Activated T-cell treated with anti-CD3 and anti-CD28 coated beads for 4 hours (primary cell): ENCODE measurements at places on chromosomes 5 and 9.

GRCh38 chr5:105230516-105231157 is 1668.0 kb upstream of the NUDT12 start:
- no peak for DNase-seq

DNA sequence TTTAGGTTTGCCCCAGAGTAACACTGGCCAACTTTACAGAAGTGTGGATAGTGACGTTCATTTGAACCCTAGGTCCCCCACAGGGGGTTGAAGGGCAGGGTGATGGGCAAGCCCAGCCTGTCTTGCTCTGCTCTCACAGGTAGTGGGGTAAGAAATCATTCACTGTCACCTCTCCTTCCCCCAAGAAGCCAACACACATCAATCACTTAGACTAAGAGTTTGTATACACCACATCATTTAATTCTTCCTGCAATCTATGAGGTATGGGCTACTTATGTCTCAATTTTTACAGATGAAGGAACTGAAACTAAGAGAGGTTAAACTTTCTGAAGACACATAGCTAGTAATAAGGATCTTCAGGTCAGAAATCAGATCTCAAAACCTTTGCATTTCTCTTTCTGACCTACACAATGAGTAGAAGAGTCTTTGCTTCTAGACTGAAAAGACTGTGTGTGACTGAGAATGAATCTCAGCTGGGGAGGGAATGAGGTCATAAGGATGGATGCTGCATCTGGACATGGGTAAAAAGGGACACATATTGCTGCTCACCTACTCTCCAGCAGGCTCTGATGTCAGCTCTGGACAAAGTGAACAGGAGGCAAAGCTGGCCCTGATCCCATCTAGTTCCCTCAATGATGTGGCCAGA is 81.0 kb upstream of the EQTN start:
- DNase-seq, result no peak

DNA sequence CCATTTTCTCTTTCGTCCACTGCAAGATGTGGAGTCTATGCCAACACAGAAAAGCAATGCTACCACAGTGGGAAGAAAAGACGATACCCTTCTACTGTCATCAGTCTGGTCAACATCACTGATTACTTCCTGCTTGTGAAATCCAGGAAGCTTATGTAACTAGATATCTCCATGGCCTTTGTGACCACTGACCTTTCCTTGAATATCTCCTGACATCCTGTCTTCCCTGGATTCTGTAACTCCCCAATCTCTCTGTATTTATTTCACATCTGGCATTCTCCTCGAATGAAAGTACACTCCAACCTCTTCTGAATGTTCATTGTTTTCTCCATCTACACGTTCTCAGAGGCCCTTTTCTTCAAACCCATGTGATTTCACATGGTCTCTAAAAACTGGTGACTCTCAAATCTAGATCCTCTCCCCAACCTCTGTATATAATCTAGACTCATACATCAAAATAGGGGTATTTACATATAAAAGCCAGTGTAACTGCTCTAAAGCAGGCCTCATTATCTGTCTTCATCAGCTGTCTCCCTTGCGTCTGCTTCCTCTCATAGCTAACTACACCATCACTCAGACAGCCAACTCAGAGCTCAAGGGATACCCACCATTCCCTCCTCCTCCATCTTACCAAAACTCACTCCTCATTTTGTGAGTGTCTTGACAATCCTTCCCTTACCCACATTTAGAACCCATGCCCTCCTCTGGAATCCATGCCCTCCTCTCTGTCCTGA is 156.8 kb downstream of the SEMA5A start:
- DNase-seq, result no peak

DNA sequence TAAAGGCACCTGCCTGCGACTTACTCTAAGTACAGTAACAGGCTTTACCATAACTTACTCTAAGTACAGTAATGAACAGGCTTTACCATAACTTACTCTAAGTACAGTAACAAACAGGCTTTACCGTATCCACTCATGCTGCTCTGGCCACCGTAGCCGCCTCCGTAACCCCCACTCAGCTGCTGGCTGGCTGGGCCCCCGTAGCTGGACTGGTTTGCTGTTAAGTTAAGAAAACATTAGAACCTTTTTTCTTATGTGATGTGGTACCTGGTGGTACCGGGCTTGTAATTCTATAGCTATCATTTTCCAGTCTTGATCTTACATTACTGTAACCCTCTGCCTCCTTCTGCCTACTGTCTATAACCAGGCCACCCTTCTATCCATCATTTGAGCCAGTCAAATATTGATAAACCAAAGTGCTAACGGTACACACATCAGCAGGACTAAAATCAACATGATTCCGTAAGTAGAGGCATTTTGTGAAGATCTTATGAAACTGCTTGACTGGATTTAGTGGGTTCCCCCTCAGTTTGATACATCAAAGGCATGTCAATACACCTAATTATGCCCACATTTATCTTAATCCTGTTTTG is 7.4 kb downstream of the HNRNPH1 start:
- DNase-seq, result no peak

DNA sequence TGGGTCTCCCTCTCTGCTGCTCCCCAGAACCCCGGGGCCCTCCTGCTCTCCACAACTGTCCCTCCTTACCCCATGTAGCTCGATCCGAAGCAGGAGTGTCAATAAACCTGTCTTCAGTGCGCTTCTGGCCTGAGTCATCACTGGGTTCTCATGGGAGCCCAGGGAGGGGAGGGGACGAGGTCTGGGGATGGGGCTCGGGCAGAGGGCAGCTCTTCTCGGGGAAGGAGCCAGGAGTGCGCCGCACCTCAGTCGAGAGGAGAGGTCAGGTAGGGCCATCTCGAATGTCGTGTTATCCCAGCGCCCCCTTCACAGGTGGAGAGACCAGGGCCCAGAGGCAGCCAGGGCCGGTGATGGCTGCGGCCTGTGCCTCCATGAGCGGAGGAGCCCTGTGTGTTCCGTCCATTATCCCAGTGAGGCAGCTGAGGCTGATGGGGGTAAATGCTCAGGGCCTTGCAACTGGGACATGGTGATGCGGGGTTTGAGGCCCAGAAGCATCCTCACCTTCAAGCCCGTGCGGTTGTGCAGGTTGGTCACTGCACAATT is 52.1 kb downstream of the LRSAM1 start:
- no peak for DNase-seq

- DNase-seq, result no peak
Observed at GRCh38 chr5:31193591-31194467, at the start of gene CDH6. TSS of gene CDH6 (plus strand) at chr5:31193686. CDS start at chr5:31267474, 73,788 bp downstream.

GRCh38 chr9:105024529-105024928 is 96.6 kb upstream of the ABCA1 start:
- DNase-seq, result no peak

DNA sequence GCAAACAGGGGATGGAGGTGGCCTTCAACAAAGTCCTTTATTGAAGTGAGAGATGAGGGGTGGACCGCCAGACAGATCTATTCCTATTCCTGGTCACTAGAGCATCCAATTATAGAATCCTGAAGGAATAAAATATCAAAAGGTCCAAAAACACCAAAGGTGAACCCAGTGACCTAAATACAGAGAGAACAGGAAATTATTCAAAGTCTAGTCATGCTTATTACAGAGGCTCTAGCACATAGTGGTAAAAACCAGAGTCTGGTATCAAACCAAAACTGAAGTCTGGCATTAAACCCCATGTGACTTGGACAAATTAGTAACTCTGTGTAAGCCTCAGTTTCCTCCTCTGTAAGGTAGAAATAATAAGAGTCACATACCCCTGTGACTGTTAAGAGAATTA is 100.5 kb upstream of the SNX2 start:
- no peak for DNase-seq
